Colonic mucosa (tissue), 4 donors: ENCODE measurements at places on chromosomes 16 and 17.

- no peak for DNase-seq
Measured at GRCh38 chr16:85227084-85227945, 115.0 kb upstream of the CIBAR2 start.

DNA sequence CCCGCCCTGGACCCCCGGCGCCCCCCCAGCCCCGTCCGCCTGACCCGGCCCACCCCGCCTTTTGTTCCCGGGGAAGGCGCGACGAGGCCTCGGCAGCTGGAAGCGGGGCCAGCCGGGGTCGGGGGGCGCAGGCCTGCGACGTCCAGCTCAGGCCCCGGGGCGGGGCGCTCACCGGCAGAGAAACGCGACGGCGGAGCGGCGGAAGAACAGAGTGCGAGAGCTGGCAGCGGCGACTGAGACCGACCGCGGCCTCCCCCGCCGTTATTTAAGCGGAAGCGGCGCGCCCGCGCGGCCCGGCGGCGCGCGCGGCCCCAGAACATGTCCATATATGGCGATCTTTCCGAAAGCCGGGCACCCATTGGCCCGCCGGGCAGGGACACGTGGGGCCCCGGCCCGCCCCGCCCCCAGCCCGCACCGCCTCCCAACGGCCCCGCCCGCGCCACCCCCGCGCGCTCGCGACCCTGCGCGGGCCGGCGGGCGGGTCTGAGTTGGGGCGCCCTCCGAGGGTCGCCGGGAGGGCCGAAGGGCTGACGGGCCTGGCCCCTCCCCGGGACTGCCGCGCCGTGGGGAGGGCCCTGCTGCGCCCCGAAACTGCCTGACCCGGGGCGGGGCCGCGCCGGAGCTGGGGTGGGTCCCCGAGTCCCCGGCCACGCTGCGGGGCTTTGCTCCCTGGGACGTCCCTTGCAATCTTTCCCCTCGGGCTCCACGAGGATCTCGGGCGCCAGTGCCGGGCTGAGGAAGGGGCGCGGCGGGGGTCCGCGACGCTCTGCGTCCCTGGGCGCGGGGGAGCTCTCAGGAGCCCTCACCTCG, at the start of gene ACTG1:
Gene ACTG1 (minus strand): TSS at position 238 of the 810 bp plus-strand sequence. CDS start 445 bp downstream, outside the sequence.
- DNase-seq, result peak; percentile 93

DNA sequence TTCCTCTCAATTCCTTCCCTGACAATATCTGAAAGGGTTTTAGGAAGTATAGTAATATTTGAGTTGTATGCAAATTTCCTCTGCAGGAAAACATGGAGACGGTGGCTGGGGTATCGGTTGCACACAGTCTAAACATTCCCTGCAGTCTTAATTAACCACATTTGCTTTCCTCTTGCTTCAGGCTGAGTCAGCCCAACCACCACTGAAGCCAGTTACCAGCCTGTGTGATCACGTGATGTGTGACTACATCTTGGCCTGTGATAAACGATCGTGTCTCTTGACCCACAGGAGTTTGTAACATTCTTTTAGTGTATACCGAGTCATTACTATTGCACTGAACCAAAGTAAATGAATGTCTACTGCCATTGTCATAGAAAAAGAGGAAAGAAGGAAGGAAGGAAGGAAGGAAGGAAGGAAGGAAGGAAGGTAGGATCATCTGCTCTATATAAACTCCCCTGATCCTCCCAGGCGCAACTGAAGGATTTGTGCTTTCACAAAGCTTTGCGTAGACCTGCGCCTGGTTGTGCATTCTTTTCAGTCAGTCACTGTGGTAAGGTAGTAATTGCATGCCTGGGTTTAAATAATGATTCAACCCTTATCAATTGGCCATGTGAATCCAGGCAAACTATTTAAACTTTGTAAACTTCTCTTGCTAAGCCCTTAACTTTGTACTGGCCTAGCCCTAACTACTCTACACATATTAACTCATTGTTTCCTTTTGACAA, 280.6 kb upstream of the SALL1 start:
- no peak for DNase-seq

GRCh38 chr16:68238029-68238345, 2.1 kb upstream of the ESRP2 start:
- no peak for DNase-seq

GRCh38 chr17:4005296-4006164, 41.3 kb upstream of the ATP2A3 start:
- no peak for DNase-seq

GRCh38 chr17:77425791-77426641, 285.2 kb downstream of the SEC14L1 start:
- DNase-seq, result no peak
